ENCODE measurements at places on chromosomes 2 and 18.

GRCh38 chr2:154439156-154439555 is 259.3 kb upstream of the KCNJ3 start:
- DNase-seq, result no peak

DNA sequence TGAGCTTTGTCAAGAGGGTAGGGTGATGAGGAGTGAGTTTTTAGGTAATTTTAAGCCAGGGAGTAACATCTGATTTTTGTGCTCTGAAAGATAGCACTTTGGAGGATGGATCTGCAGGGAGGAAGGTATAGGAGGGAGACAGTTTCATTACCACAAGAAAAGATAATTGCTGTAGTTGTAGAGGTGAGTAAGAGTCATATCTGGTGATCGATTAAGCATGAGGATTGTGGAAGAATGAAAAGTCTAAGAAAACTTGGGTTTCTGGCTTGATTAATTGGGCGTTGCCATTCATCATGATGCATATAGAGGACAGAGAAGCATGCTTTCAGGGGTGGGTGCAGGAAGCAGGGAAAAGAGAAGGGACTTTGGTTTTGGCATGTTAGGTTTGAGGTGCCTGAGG is 18.5 kb downstream of the KCMF1 start:
- no peak for DNase-seq

GRCh38 chr2:53033411-53033810 is 734.2 kb upstream of the CHAC2 start:
- DNase-seq, result no peak

GRCh38 chr2:183029219-183029618 is 9.0 kb downstream of the NCKAP1 start:
- no peak for DNase-seq

DNA sequence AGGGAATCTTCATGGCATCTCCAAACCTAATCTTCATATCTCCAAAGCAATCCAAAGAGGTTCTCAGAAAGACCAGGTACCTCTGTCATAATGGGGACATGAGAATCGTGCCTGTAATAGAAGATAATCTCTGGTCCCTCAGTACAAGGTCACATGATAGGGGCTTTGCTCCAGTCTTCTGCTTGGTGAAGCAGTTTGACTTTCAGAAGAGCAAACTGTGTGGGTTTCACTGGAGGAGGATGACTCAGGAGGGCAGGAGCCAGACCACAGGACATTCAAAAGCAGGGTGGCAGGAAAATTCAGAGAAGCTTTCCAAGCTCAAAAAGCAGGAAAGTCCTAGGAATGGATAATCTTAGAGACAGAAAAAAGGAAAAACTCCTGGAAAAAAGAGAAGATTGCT is 10.6 kb upstream of the PAX3 start:
- no peak for DNase-seq

Measured in activated naive CD4-positive, alpha-beta T cell (primary cell).